ENCODE measurements at places on chromosomes 3 and 15.

DNA sequence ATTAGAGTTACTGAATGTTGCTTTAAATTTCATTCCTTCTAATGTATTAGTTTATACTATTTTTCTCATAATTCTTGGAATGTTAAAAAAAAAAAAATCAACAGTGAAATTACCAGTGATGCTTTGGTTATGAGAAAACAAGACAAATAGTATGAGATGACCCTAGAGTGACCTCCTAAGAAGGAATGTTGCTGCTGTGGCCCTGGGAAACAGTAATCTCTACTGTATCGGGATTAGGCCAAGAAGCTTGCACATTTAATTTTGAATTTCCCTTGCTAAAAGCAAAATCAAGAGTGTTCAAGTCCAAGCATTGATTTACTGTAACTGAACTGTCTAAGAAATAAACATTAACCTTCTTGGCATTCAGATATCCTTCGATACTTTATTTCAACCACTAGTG lies 18.1 kb downstream of the TOPBP1 start:
- DNase-seq, result no peak

GRCh38 chr3:5606884-5607472 lies 419.5 kb downstream of the EDEM1 start:
- no peak for DNase-seq

GRCh38 chr15:45377609-45378148 lies 665 bp downstream of the GATM start:
- DNase-seq, result no peak

DNA sequence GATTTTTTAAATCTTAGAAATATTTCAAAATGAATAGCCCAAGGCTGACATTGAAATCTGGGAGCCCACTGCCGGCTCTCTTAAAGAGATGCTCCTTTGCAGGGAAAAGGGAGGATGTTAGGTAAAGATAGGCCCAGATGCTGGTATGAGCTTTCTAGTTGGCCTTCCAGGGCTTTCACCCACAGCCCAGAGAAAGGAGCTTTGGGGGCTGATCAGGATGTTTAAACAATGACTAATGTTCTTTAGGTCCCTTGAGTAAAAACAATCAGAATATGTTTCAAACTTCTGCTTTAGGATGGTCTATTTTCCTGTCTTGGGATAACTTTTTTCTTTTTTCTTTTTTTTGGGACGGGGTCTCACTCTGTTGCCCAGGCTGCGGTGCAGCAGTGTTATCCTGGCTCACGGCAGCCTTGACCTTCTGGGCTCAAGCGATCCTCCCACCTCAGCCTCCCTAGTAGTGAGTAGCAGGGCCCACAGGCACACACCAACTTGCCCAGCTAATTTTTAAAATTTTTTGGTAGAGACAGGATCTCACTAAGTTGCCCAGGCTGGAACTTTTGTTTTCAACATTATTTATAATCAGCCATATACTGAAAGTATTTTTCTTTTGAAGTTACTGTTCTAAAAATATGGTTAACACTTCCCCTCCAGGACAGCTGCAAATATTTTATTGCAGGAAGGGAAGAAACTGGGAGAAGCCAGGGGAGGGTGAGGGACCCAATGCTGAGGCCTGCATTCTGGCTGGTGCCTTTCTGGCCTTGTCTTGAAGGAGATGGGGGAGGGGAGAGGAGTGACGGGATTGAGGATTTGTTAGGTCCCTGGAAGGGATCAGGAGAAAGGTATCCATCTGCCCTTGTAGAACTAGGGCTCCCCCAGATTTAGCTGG lies 70.1 kb downstream of the TRAK1 start:
- DNase-seq, result no peak

- no peak for DNase-seq
These were observed 77.3 kb upstream of the MAGI1 start for GRCh38 chr3:66115858-66116654.

DNA sequence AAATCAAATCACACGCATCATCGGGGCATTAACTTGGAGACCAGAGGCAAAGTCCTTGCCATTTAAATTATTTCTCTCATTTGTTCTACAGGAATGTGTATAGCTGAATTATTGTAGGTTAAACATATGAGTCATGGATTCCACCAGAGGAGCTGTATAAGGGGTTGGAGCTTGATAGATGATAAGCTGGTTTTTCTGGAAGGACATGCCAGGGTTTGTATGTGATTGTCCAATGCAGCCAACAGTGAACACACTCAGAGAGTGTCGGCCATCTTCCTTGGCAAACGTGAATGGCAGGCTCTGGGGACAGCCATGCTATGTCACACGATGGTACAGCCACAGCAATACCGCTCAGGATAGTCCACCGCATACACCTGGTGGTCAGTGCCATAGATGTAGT lies 25.1 kb downstream of the SSUH2 start:
- DNase-seq, result no peak
